ENCODE measurements at places on chromosomes 1 and 21.

DNA sequence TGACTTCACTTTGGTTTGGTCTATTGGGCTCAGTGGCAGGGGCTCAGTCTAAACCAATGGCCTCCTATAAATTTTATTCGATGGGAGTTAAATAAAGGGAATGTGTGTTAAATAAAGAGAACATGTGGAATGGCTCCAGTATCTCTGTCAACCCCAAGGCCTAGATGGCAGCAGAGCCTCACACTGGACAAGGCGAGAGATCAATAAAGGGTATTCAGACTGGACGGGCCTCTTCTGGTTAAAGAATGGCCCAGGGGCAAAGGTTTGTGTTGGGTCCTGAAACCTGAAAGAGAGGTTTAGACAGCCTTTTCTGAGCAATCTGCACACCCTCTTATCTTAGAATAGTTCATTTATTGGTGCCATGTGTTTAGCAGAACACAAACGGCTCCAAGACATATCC, 34.7 kb downstream of the SH3BP5L start:
- no peak for DNase-seq

DNA sequence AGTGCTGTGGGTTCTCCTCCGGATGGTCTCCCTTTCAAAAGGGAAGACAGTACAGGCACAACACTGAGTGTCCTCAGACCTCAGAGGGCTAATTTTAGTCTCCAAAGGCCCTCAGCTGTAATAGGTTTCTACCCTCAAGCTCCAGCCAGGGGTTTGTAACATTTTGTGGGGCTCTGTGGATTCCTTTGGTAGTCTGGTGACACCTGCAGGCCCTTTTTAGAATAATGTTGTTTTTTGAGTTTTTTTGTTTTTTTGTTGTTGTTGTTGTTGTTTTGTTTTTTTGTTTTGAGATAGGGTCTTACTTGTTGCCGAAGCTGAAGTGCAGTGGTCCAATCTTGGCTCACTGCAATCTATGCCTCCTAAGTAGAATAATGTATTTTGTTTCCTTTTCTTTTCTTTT, 15.0 kb upstream of the TMEM201 start:
- DNase-seq, result no peak

DNA sequence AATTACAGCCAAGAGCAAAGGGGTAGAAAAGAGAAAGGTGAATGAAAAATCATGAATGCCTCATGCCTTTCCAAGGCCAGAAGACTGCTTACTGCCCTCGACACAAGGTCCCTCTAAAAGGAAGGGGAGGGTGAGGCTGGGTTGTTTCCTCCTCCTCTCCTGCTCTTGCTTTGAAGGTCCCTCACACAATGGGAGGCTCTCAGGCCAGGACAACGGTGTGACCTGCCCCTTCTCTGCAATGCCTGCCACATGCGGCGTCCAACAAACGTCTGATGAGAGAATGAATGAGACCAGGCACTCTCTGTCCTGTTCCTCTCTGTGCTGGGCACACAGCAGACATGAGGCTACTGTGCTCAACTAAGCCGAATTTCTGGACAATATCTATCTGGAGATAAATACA, 51.3 kb downstream of the SSBP3 start:
- DNase-seq, result no peak

DNA sequence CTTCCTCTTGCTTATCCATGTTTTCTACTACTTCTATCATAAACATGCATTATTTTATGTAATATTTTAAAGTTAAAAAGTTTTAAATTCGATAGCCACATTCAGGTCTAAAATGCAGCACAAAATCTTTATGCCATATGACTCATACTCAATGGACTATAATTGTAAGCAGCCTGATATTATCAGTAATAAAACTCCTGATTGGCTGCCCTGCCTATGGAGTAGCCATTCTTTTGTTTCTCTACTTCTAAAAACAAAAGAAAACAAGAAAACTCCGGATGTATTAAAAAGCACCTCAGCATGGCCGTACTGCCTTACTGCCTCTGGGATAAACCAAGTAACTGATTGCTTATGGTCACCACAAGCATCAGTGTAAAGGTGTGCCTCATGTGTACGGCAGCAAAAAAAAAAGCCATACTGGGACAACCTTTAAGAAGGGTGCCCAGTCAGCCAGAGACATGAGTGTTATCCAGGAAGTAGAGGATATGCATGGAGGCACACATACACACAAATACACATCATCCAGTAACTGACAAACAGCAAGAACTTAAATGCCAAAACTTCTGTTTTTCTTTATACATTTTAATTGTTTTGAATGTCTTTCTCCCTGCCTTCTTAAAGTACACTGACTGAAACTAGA, 9.2 kb downstream of the SLC35D1 start:
- DNase-seq, result no peak

DNA sequence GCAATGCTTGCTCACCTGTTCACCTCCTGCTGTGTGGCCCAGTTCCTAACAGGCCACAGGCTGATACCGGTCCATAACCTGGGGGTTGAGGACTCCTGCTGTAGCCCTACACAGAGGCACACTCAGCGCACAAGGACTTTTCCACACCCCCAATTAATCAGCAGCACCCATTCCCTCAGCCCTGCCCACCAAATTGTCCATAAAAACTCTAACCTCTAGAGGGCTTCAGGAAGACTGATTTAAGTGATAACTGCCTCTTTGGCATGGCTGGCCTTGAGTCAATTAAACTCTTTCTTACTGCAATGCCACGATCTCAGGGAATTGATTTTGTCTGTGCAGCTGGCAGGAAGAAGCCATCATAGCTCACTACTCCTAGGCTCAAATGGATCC, 71.3 kb upstream of the MUTYH start:
- DNase-seq, result no peak

DNA sequence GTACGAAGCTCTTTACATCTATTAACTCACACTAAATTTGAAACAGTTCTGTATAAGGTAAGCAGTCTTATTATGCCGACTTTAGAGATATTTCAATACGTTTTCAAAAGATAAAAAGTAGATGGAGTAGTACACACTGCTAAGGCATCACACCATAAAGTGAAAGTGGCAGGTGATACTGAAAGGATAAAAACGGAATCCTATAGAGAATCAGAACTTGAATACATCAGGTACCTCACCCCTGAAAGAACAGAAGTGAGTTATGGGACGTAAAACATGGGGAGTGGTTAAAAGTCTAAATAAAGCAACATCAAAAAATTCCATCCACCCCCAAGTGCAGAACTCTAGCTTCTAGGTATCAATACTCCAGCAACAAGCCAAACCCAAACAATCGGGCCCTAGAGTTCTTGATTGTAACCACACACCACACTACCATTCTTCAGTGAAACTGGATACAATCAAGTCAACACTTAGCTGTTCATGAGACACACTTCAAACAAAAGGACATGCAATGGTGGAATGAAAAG, 142.6 kb downstream of the SMYD3 start:
- DNase-seq, result no peak

GRCh38 chr21:41011098-41011731, 156.7 kb upstream of the BACE2 start:
- DNase-seq, result no peak

DNA sequence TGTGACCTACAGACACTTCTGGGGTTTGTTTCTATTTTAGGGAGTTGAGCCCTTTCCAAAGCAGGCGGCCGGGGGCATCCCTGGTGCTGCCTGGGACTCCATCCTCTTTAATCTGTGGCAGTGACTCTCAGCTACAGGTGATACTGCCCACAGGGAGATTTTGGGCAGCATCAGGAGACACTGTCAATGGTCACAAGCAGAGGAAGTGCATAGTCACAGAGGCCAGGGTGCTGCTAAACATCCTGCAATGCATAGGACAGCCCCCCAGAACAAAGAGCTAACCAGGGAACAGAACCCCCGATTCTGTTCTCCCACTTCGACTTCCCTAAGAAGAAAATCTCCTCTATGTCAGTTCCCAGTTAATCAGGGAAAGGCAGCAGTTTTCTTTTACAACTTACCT, 66.2 kb downstream of the TEX35 start:
- no peak for DNase-seq

DNA sequence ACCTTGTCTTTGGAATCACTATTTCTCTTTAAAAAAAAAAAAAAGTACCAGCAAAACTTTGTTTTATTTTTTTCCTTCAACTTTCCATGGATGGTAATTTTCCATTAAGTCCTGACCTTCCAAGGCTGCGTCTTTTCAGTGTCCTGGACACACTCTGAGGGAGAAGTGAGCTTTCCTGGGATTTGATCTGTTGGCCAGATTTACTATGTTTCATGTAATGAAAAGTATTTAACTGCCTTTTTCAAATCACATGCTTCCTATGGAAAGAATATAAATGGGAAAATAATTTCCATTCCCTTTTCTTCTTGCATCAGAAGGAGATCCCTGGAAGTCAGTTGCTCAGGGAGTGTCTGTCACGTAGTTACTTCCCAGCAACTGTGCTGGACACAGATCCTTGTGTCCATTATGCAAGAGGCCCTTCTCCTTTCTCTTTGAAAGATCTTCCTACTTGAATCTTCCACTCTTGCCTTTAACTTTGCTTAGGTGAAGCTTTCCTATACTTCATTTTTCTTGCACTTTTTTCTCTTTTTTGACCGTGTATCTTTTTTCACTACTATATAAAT, 59.3 kb downstream of the CENPF start:
- DNase-seq, result no peak

DNA sequence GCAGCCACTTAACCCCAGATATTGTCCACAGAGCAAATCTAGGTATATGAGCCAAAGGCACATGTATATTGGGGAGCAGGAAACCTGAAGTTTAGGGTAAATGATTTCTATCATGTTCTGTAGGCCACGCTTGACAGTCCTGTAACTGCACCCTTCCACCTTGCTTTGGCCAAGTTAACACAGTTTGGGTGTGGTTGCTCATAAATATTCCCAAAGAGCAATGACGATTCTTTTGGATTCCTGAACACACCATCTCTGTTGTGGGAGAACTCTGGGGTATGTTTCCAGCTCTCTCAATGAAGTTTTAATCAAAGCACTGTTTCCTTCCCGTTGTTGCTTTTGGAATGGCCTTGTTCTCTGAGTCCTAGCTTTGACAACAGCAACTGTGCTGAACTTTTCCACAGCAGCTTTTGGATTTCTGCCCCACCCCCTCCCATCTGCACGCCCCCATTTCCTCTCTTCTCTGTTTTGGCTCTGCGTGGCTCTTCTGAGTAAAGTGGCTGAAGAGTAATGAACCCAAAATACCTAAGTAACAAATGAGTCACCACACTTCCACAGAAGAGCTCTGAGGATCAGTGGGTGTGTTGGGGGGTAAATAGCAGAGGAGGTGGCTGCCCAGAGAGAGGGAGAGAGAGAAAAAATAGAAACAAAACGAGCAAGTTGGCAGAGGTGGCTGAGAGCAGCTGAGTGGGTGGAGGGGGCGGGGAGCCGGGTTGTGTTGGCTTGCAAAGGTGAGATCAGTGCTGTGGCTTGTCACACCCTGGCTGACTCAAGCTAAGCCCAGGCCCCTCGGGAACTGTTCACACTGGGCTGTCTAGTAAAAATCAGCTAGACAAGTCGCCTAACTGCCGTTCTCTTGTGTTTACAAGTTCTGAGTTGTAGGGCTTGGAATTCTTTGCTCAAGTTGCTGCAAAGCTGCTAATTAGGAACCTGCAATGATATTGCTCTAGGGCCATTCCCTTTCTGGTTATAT, 26.9 kb upstream of the RAP1A start:
- peak; percentile 93 for DNase-seq

DNA sequence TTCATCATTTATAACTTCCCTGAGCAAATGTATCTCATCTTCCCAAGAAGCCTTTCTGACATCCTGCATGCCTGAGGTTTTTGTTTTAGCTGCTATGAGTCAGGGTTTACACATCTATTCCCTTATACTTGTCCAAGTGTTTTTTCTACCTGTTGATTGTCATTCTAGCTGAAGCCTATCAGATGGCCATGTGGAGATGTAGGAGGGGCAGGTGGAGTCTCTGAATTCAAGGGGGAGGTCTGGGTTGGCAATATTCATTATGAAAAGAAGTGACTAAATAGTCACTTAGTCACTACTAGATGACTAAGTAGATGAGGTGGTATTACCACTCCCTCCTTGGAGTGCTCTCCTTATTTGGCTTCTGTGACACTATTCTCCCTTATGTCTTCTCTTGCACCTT, 52.4 kb downstream of the XCL1 start:
- DNase-seq, result peak; percentile 3

DNA sequence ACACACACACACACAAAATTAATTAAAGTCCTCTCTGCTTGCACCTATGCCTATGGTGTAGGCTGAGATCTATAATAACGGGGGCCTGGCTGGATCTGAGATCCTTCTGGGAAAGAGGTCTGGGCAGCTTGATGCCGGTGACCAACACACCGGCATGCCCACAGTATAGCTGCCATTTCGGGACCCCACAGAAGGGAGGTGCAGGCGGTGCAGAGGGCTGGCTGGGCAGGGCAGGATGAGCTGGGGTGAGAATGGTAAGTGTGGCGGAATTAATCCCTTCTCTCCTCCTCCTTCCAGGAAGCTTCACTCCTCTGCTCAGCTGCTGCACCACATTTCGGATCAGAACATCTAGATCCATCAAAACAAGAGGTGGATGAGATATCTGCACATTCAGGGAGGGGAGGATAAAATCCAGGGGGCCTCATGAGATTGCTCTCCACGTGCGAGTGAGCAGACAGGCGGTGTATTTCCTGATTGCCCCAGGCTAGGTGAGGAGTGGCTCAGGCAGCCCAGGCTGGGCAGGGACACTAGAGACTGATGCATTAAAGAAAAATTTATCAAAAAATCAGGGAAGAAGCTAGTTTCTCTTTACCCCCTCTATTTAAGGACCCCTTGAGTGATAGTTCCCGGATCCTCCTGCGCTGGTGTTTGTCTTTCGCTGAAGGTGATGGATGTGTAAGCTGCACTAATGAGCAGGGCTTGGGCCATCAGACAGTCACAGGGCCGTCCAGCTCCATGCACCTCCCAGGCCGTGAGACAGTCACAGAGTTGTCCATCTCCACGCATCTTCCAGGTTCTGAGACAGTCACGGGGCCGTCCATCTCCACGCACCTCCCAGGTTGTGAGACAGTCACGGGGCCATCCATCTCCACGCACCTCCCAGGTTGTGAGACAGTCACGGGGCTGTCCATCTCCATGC, 449.9 kb downstream of the PTPRU start:
- no peak for DNase-seq

- no peak for DNase-seq
Measured at GRCh38 chr1:61612602-61613001, 112.3 kb downstream of the TM2D1 start.

- DNase-seq, result no peak
Measured at GRCh38 chr1:10646347-10646861, 150.0 kb downstream of the CASZ1 start.

DNA sequence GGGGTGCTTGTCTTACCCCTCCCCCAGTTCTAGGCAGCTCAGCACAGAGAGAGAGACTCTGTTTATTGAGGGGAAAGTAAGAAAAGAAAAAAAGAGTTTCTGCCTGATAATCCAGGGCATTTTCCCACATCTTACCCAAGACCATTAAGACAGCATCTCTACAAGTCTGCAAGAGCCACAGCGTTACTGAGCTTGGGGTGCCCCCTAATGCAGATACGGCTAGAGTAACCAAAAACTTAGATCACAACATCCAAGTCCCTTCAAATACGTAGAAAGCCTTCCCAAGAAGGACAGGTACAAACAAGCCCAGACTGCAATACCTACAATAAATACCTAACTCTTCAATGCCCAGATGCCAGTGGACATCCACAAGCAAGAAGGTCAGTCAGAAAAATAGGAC, 6.2 kb upstream of the TEX50 start:
- no peak for DNase-seq
